ENCODE measurements at places on chromosomes 11 and 22. TPM values are rescaled to one million over a fixed set of nuclear protein-coding genes. Genes with fewer than 3 reads are reported as not detected.

- ATAC-seq: no peak
Observed at GRCh38 chr11:105024394-105024793, 1.4 kb upstream of the CASP5 start.

DNA sequence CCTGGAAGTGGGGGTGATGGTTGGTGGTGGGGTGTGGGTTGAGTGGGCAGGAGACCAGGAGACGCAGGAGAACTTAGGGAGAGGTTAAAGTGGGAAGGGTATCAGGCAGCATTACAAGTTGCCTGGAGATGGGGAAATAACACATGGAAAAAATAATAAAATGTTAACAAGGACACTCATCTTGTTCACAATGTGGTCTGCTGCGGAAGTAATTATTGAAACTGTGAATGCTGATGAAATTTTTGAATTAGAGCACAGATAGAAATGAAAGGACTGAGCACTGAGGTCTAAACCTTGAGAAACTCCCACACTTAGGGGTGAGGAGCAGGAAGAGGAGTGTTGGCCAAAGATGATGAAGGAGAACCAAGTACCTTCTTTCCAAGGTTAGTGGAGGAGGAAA, 346.0 kb upstream of the PLET1 start:
- ATAC-seq: no peak

Gene TENM4
- 21.8 TPM for total RNA-seq

DNA sequence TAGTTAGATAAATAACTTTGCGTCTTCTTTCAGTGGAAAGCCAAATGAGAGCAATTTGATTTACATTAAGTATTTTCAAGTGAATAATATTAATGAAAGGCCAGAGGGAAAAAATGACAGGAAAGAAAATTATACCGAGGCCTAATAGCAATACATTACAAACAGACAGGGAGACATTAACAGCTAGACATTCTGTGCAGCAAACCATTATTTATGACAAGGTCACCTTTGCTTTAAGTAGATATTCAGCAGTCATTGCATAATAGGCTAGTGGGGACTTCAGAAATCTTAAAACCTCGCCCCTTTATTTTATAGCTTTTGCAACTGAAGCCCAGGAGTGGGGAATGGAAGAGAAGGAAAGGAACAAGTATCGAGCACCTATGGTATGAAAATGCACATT, 321.6 kb downstream of the GRM5 start:
- no peak for ATAC-seq

Gene APOL6
- total RNA-seq: 8.1 TPM

DNA sequence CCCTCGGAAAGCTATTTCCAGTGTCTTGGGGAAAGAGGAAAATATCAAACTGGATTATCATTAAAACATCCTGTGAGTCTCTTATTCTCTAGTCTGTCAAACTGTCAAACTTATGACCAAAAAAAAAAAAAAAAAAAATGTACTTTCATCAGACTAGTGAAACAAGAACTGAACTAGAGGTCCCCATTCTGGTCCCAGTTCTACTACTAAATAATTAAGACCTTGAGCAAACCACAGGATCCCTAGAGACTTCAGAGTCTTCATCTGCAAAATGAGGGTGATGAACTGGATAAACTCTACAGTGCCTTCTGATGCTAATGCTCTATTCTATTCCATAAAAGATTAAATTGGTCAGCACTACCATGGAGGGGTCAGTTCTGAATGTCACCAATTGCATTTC, 105.8 kb downstream of the SERGEF start:
- no peak for ATAC-seq

Gene PATE4
- total RNA-seq: not detected

Gene CLTCL1
- 6.8 TPM for total RNA-seq

GRCh38 chr22:41479671-41480396, 10.9 kb downstream of the ACO2 start:
- no peak for ATAC-seq

GRCh38 chr11:1087961-1088926, 13.6 kb downstream of the MUC2 start:
- no peak for ATAC-seq

Gene IFTAP
- 8.7 TPM for total RNA-seq

- no peak for ATAC-seq
Observed at GRCh38 chr22:43827926-43828724, 16.0 kb upstream of the EFCAB6 start.

- ATAC-seq: peak; percentile 86
Observed at GRCh38 chr11:93020248-93021046, 51.0 kb downstream of the MTNR1B start.

Gene DDX6
- 65.8 TPM for total RNA-seq

GRCh38 chr11:8597182-8597581, 3.2 kb upstream of the STK33 start:
- peak; percentile 42 for ATAC-seq

- ATAC-seq: no peak
Observed at GRCh38 chr11:690738-691633, 4.0 kb downstream of the DEAF1 start.

- ATAC-seq: no peak
Observed at GRCh38 chr11:60953781-60954180, 1.8 kb upstream of the SLC15A3 start.

GRCh38 chr11:120722524-120722923, 211.0 kb downstream of the GRIK4 start:
- no peak for ATAC-seq

DNA sequence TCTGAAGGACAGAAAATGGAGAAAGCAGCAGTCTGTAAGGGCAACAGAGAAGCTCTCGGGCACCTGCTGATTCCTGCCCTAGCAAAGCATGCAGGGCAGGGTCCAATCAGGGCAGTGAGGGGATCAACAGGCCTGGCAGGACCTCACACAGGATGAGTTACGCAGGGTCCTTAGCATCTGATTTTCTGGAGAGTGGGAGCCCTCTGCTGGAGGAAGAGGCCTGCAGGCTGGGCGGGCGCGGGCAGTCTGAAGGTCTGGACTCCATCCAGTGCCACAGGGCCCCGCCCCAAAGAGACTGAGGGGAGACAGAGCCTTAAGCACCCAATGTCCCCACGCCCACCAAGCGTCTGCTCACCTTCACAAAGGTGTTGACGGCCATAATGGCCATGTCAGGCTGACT, 28.9 kb downstream of the AP1B1 start:
- peak; percentile 30 for ATAC-seq

Gene UCP3
- total RNA-seq: 0.28 TPM

Gene GAL3ST3
- total RNA-seq: not detected

DNA sequence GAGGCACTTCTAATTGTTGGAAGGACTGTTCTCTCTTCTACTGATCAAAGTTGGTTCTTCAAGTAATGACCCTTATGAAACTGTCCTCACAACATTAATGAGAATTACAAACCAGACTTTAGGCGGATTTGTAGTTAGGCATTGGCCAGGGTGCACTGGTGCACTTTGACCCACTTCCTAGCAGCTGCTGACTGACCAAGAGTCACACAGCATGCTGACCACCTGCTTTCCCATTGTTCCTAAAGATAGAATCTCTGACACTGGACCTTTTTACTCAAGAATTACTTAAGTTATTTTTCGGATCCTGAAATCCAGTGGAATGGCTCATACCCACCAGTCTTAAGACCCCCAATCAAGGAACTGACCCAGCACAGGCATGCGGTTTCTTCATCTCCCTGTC, 264.0 kb downstream of the ST3GAL4 start:
- ATAC-seq: no peak

- ATAC-seq: no peak
Observed at GRCh38 chr22:19404676-19405075, 26.9 kb downstream of the HIRA start.

Gene ZNF280A
- total RNA-seq: not detected

DNA sequence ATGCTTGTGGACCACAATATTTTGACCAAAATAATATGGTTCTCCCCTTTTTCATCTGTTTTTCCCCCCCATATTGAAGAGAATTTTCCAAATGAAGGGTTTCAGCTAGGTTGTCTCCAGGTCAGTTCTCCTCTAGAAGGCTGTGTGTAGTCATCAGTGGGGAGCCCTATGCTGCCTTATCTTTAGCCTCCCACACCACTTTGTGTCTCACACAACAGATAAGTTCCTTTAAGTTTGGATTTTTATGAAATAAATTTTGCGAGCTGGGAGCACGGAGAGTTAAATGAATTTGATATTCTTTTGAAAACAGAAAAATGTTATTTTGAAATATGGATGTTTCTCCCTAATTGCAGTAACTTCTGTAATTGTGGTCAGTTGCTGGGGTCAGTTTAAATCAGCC, 28.9 kb downstream of the PAX6 start:
- no peak for ATAC-seq

GRCh38 chr11:75539459-75540334, 14.0 kb upstream of the GDPD5 start:
- no peak for ATAC-seq

DNA sequence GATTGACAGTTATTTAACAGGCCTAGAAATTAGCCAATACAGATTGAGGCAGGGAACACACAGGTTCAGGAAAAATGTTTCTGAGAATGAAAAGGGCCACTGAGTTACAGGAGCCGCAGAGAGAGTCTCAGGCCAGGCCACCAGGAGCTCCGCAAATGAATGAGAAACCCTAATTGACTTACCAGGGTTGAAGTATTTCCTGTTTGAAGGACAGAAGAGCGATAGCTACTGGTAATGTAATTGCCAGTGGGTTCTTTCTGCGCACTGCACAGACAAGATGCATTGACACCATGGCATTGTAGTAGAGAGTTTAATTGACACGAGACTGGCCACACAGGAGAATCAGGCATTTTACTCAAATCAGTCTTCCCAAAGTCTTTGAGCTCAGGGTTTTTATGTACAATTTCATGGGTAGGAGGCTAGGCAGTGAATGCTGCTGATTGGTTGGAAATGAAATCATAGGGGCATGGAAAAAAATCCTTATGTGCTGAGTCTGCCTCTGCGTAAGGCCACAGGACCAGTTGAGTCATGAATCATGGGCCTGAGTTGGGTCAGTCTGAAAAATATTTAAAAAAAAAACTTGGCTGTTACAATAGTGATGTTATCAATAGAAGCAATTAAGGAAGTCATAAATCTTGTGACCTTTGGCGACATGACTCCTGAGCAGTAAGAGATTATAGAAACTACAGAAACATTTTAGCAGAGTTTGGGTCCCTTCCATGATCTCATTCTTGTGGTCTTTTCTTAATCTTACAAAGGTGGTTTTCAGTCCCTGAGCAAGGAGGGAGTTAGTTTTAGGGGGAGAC, 203.8 kb downstream of the CASP12 start:
- ATAC-seq: no peak

Gene CARD18
- total RNA-seq: 4.4 TPM

Gene SHISAL1
- 0.08 TPM for total RNA-seq

DNA sequence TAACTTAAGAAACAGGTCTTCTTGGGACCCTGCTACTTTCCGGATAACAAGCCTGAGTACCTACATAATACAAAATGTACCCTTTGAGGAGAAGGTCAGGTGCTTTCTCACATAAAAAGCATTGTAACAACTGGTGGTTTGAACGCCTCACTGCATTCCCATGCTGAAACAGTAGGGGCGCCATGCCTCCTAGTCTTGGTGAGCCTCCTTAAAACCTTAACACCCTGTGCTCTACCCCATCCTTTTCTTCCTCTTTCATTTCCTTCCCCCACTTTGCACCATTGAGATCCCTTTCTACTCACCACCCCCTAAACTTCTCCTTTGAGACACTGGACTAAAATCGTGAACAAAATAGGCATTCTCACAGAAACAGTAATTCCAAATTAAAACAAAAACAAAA, 729.3 kb downstream of the NTM start:
- ATAC-seq: no peak

Gene JHY
- 1.6 TPM for total RNA-seq

DNA sequence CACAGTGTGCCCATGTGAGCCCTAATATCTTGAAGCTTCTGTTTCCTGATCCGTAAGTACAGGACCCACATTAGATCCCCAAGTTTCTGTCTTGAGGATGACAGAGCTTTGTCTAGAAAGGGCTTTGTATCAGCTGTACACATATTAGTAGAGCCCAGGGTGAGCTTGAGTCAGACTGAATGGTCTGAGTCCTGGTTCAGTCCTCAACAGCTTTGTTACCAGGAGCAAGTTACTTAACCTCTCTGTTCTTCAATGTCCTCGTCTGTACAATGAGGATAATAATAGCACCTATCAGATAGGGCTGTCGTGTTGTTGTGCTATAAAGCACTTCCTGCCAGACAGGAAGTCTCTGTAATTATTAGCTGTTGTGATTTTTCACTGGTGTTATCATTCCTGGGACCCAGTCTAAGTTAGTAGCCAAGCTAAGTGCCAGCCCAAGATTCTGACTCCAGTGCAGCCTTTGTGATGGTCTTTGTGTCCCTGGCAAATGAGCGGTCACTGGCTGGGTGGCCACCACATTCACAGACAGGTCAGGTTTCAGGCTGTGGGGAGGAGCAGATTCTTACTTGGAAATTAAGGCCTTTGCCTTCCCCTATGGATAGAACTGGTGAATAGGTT, 6.8 kb downstream of the TOM1 start:
- no peak for ATAC-seq

GRCh38 chr11:59401262-59401552, 25.0 kb downstream of the OR5A2 start:
- no peak for ATAC-seq

GRCh38 chr11:96008161-96008720, 84.3 kb upstream of the MTMR2 start:
- no peak for ATAC-seq

GRCh38 chr22:18103527-18104269, 6.9 kb upstream of the TUBA8 start:
- ATAC-seq: no peak

DNA sequence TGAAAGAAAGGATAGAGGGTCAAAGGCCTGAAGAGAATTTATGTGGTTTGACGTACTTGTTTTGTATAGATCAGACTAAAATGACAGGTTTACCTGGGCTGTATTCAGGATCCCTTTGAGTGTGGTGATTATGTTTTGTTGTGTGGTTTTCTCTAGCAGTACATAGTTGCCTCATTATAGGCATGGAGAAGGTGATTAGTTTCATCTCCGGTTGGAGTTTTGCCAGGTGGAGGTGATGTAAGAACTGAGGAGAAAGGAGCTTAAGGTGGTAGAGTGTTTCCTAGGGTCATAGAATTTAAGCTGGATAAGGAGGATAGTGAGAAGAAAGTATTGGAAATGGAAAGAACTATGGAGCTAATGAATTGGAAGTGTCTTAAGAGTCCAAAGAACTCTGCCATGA, 229.0 kb downstream of the TMEM135 start:
- ATAC-seq: no peak

DNA sequence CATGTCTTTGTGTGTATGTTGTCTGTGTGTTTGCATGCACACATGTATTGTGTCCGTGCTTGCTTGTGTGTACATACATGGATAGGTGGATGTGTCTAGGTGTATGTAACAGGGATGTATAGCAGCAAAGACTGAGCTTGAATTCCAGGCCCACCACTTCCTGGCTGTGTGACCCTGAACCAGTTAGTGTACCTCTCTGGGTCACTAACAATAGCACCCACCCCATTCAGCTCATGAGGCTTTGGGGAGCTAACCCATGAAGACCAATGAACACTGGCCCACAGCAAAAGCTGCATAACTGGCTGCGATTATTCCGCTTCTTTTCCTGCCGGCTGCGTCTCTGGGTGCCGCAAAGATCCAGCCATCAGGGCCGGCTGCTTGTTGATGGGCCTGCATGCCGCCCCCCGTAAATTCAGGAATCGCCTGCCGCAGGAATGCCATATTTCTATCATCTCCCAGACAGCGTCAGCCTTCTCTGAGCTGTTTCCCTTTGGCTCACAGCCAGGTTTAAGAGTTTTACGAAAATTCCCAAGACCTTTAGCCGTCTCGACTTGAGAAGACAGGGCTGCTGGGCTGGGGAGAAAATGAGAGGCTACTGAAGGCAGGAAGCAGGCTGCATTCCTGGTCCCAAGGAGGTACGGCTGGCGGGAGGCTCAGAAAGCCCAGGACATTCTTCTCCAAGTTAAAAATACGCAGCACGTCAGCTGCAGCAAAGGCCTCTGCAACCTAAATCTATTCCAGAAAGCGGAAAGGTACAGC, 224.6 kb downstream of the MN1 start:
- no peak for ATAC-seq

- no peak for ATAC-seq
Observed at GRCh38 chr22:41523464-41524221, 20.6 kb downstream of the POLR3H start.

Measured in esophagus mucosa (tissue), 1 donor.